NCI-H146 (cell line): ENCODE measurements at places on chromosomes 13 and 19.

- no peak for DNase-seq
These were observed 109.2 kb upstream of the UBL3 start for GRCh38 chr13:29959603-29960002.

DNA sequence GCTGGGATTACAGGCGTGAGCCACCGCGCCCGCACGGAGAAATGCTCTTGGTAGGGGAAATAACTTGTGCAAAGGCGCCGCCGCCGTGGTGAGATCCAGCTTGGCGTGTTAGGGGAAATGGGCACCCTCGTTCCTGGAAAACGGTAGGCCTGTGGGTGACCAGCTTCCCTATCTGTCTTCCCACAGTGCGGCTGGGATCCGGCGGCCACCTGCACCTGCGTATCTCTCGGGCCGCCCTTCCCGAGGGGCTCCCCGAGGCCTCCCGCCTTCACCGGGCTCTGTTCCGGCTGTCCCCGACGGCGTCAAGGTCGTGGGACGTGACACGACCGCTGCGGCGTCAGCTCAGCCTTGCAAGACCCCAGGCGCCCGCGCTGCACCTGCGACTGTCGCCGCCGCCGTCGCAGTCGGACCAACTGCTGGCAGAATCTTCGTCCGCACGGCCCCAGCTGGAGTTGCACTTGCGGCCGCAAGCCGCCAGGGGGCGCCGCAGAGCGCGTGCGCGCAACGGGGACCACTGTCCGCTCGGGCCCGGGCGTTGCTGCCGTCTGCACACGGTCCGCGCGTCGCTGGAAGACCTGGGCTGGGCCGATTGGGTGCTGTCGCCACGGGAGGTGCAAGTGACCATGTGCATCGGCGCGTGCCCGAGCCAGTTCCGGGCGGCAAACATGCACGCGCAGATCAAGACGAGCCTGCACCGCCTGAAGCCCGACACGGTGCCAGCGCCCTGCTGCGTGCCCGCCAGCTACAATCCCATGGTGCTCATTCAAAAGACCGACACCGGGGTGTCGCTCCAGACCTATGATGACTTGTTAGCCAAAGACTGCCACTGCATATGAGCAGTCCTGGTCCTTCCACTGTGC, 2.4 kb downstream of the GDF15 start:
- peak; percentile 91 for DNase-seq

GRCh38 chr19:38317104-38317612, 1.4 kb upstream of the YIF1B start:
- no peak for DNase-seq

DNA sequence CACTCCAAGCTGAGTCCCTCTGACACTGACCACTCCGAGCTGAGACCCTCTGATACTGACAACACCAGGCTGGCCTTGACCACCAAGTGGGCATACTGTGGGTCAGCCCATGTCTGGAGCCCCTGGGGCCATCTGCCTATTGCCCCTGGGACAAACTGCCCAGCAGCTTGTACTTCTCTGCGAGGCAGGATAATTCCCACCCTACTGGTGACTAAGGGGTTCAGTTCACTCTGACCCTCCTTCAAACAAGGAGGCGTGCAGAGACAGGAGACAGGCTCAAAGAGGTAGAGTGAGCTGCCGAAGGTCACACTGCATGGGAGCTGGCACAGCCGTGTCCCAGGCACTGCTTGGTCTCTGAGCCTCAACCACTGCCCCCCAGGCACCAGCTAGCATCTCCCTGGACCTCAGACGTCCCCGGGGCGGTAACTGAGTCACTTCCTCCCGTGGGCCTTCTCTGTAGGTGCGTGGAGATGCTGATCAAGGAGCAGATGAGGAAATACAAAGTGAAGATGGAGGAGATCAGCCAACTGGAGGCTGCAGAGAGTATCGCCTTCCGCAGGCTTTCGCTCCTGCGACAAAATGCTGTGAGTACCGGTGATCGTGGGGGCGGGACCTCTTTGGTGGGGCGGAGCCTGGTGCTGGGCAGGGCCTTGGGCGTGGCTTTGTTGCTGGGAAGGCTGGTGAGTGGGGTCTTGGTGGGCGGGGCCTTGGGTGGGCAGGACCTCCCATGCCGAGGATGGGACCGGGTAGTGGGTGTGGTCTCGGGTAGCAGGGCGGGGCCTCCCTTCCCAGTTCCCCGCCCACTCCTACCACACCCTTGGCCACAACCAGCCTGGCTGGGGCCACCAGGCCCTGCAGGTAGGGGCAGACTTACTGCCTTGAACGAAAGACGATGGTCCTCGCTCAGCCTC, 5.8 kb upstream of the USE1 start:
- DNase-seq = peak; percentile 46

- no peak for DNase-seq
These were observed 33.2 kb downstream of the F2RL3 start for GRCh38 chr19:16921766-16922591.

DNA sequence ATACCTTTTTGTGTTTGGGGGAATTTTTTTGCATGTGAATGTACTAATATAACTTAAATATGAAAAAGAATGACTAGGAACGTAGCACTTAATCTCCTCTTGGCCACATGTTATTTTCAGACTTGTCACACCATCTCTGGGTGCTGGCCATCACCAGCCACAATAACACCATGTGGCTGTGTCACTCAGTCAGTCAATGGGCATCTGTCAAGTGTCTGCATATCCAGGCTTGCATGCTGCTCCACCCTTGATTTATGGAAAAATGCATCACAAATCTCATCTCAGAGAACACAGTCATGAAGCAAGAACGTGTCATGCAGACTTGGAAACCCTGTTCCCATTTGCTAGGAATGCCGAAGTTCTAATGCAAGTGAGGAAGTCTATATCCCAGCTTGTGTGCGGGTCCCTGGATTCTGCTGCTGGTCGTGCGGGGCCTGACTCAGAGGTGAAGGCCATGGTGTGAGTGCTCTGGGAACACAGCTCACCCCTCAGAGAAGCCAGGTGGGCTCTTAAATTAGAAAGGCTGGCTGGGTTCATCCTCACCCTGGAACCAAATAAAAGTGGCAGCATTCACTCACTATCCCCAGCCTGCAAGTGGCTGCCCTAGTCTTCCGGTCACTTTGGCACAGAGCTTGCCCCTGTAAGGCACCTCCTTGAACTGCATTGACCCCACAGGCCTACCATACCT, 53.6 kb upstream of the ARHGEF7 start:
- DNase-seq = no peak

DNA sequence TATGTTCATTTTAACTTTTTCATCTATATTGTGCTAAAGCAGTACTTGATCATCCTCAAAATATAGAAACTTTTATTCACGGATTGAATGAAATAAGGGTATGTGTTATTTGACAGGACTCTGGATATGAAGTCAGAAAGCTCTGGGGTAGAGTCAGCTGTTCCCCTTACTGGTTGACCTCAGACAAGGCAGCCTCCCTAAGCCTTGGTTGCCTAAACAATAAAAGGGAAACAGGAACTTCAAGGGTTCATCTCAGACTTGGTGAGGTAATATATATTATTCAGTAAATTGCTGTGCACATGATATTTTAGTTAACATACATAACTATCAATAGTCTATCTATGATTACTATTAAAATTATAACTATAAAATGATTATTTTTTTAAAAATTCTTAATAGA, 13.6 kb downstream of the POLR1D start:
- no peak for DNase-seq

DNA sequence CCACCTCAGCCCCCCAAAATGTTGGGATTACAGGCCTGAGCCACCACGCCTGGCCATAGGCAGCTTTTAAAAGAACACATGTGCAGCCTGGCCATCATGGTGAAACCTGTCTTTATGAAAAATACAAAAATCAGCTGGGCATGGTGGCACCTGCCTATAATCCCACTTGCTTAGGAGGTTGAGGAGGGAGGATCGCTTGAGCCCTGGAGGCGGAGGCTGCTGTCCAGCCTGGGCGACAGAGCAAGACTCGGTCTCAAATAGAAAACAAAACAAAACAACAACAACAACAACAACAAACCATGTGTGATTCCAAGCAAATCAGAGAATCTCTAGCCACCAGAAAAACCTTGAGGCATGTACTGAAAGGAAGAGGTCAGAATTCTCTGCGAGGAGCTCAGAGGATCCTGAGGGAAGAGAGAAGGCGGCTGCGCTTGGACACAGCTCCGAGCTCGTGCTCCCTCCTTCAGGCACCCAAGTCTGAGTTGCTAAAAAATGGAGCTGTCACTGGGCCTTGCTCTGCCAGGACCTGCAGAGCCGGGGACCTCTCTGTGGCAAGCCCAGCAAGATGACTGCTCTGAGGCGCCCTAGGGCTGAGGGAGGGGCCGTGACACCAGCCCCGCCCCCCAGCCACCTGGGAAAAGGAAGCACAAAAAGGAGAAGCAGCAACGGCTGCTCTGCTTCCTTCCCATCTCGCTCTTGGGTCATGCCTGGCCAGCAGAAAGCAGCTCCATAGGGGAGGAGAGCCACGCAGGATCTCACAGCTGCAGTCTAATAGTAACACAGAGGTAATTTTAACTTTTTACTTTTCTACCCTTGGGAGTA, at the start of gene ARL11:
TSS of gene ARL11 (plus strand) at position 677 of the 822 bp plus-strand sequence. CDS start 1,941 bp downstream, outside the sequence.
- DNase-seq = peak; percentile 84

DNA sequence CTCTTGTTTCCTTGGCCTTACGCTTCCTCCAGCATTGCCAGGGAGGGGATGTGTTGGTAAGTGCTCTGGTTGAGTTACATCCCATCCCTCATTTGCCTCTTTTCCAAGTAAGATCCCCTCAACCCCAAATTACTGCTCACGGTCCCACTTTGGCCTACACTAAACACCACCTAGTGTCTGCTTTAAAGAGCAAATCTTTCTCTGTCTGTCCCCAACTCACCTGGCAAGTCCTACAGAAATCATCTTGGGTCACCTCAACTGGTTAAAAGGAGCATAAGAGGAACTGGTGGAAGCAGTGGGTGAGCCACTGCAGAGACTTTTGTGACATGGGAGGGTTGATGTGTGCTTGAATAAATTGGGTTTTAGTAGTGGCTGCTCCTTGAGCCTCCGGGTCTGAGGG, 55.2 kb upstream of the SERPINE3 start:
- no peak for DNase-seq

- DNase-seq = peak; percentile 43
These were observed 13.8 kb downstream of the OR7D4 start for GRCh38 chr19:9205501-9206113.

GRCh38 chr13:99702687-99703319, 201.5 kb downstream of the TM9SF2 start:
- DNase-seq = no peak

DNA sequence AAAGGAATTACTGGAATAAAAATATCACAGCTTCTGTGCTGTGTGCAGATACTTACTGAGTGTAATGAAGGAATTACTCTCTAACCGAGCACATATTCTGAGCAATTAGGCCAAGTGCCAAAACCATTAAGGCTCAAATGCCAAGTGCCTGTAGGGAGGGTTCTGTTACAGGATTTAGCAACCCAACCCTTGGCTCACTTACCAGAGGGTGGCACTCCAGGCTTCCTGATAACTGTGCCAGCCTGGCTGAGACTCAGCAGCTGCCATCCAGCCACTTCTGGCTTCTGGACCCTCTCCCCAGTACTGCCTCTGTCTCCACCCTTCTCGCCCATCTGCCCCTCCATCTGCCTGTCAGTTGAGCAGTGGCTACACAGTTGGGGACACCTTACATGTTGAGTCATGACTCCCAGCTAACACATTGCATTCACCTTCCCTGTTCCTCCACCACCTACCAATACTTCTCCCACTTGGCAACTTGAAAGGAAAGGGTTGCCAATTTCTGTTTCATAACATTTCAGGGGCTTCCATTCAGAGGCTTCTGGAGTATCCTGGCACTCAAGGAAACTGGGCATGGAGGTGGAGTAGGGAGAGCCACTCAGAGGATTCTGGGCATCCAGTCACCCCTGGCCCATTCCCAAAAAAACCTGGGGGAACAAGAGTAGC, 110.5 kb downstream of the COG6 start:
- DNase-seq = peak; percentile 41

DNA sequence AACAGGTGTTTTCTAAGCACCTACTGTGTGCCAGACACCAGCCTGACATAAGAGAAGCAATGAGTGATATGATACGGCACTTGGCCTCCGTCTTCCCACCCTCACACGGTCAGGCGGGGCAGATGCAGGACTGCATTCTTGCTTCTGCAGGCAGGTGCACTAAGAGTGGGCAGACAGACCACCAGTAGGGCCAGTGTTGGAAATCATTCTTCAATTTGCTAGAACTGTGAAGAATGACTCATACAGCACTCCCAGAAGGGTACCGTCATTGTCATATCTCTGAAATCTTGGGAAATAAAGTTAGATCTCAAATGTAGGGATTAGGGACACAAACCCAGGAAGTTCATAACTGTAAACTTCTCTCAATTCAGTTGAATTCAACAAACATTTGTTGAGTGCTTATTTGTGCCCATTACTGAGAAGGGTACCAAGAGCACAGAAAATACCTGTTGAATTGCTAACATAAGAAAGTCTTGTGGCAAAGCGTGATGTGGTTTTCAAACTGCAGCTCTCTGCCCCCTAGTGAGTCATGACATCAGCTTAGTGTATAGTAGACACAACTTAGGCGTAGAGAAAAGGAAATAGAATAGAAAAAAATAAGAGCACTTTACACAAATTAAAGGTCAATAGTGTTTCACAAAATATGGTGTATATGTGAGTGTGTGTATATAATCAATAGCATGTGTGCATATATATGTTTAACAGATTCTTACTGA, 76.1 kb downstream of the TEX26 start:
- DNase-seq = no peak

GRCh38 chr19:2546128-2547032, 70.5 kb downstream of the GADD45B start:
- DNase-seq = no peak

DNA sequence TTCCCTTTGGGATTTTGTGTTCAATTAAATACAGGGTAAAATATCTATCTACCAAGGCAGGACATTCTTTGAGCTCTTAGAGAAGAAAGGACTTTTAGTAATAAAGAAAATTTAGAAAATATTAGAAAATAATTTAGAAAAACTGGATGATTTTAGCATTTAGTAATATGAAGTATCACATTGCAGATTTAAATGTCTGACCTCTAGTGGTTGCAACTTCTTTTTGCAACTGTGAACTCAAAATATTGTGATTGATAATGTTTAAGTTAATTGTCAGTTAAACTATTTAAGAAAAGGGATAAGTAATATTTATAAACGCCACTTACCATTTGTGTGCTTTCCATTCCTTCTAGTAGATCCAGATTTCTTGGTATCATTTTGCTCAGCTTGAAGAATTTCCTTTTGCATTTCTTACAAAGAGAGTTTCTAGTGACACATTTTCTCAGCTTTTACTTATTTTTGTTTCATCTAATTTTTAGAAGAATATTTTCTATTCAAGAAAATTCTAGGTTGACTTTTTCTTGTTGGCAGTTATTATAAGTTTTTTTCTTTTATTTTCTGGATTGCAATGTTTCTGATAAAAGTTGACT, 10.3 kb upstream of the POSTN start:
- DNase-seq = no peak

- DNase-seq = no peak
These were observed 46.4 kb upstream of the ZNF536 start for GRCh38 chr19:30325676-30326392.
